Right lung (tissue), 10 donors: ENCODE measurements at places on chromosomes 3 and 15. TPM values are rescaled to one million over a fixed set of nuclear protein-coding genes. Genes with fewer than 3 reads are reported as not detected.

Gene CCR3
- polyA plus RNA-seq: 0.35 TPM

Gene SNURF
- 23.2 TPM for polyA plus RNA-seq

Gene COL7A1
- polyA plus RNA-seq: 9.3 TPM

Gene DAZL
- not detected for polyA plus RNA-seq

Gene SLC2A2
- not detected for polyA plus RNA-seq

Gene GXYLT2
- polyA plus RNA-seq: 18.3 TPM

Gene SLC9C1
- polyA plus RNA-seq: 0.98 TPM

Gene GCNT3
- polyA plus RNA-seq: 0.34 TPM

Gene GRIP2
- polyA plus RNA-seq: 0.60 TPM

Gene APBA2
- polyA plus RNA-seq: 14.6 TPM

Gene RAF1
- polyA plus RNA-seq: 118 TPM

Gene TERC
- polyA plus RNA-seq: not detected

Gene TTLL13
- 0.27 TPM for polyA plus RNA-seq

Gene ETFA
- polyA plus RNA-seq: 151 TPM

Gene NR2E3
- polyA plus RNA-seq: 0.77 TPM

Gene PLA1A
- 0.60 TPM for polyA plus RNA-seq

Gene KLHL40
- 6.6 TPM for polyA plus RNA-seq

Gene CA12
- 6.3 TPM for polyA plus RNA-seq

Gene RTP4
- 0.39 TPM for polyA plus RNA-seq

Gene ZNF148
- polyA plus RNA-seq: 35.5 TPM

Gene ERC2
- 2.2 TPM for polyA plus RNA-seq

Gene FLNB
- 83.0 TPM for polyA plus RNA-seq

Gene PCSK6
- 21.1 TPM for polyA plus RNA-seq

Gene BOC
- 24.0 TPM for polyA plus RNA-seq

Gene HCN4
- 0.24 TPM for polyA plus RNA-seq

Gene ROPN1
- 0.42 TPM for polyA plus RNA-seq

Gene CHRNA3
- polyA plus RNA-seq: 0.29 TPM

Gene CACNA2D3
- 1.4 TPM for polyA plus RNA-seq

Gene MAP6D1
- polyA plus RNA-seq: 0.90 TPM

Gene ESYT3
- 36.3 TPM for polyA plus RNA-seq

Gene JAGN1
- polyA plus RNA-seq: 39.0 TPM

Gene GOLGA8B
- polyA plus RNA-seq: 108 TPM
